CD4-positive, alpha-beta T cell treated with Interleukin-17A for 4 hours (primary cell): ENCODE measurements at places on chromosomes 2 and 18.

DNA sequence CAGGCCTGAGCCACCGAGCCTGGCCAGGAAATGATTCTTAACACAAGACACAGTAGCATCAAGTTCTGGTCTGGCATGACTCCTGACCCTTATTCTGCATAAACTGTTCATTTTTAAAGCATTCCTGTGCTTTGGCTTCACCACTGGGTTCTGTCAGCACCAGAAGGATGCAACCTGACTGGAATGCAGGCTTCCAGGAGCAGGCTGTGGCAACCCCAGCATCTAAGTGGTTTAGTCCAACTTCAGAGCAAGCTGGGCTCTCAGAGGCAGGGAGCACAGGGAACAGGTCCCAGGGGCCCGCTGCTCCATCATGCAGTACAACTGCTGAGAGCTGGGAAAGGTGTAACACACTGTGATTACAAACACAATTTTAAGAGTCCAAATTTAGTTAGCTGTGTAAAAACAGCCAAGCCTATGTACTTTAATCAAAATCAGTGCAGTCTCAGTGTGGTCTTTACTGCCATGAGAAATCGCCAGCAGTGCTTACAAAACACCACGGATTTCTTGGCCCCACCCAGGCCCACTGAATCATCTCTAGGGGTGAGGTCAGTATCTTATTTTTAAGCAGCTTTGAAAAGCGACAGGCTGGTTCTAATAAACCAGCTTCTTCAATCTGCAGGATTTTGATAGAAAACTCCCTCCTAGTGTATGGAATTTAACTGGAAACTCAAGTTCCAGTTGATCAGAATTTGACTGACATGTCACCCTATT, 44.4 kb upstream of the TMEM182 start:
- DNase-seq = no peak

- DNase-seq = no peak
Observed at GRCh38 chr18:59246796-59247195, 26.5 kb downstream of the RAX start.

DNA sequence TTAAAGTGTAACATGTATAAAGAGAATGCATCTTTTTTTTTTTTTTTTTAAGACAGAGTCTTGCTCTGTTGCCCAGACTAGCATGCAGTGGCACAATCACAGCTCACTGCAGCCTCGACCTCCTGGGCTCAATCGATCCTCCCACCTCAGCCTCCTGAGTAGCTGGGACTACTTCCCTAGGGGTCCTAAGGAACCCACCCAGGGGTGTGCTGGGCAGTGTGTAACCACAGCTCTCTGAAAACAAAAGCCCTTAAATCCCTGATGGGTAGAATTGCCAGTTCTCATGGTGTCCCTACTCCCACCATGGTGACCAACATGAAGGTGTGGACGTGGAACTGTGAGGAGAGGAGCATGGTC, 105.6 kb upstream of the ST3GAL5 start:
- no peak for DNase-seq

GRCh38 chr2:236054125-236054524, 114.1 kb downstream of the GBX2 start:
- no peak for DNase-seq

DNA sequence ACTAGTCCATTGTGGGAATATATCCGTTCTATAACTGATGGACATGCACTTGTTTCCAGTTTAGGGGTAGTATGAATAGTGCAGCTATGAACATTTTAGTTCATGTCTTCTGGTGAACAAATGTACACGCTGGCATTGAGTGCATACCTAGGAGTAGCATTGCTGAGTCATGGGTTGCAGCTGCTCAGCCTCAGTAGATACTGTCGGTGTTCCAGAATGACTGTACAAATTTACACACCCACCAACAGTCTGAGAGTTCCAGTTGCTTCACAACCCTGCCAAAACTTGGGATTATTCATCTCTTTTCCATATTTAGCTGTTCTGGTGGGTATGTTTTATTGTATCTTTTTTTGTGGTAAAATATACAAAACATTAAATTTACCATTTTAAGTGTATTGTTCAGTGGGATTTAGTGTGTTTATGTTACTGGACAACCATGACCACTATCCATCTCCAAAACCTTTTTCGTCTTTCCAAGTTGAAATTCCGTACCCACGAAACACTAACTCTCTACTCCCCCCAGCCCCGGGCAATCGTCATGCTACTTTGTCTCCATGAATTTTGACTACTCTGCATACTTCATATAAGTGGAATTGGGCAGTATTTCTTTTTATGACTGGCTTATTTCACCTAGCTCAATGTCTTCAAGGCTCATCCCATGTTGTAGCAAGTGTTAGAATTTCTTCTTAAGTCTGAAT, 281.0 kb downstream of the PRKCE start:
- DNase-seq = no peak

DNA sequence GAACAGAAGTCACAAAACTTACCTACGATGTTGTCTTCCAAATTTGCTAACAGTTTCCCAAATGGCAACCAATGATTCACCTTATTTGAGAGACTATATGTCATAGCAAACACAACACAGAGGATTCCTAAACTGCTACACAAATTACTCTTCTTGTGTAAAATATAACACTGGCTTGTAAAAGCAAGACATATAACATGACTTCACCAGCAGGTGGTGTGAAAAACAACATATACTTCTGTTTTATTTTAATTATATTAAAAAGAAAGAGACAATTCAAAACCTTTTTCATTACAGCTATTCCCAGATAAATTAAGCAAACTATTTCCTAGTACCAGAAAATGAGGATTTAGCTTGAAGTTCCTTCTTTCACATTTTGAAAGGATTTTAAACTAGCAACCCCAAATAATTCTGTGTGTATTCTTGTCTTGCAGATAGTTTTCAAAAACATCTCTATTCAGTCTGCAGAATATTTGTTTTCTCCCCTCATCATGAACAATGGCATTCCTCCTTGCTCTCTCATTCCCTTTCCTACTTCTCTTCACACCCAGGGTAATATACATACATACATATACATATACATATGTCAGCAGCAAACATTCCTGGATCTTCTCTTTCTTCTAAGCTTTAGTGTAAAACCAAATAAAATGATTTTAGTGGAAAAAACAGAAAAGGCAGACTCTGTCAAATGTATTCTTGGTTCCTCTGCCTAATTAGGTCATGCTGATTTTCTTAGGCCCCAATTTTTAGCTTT, 62.1 kb downstream of the SCN3A start:
- DNase-seq = no peak

DNA sequence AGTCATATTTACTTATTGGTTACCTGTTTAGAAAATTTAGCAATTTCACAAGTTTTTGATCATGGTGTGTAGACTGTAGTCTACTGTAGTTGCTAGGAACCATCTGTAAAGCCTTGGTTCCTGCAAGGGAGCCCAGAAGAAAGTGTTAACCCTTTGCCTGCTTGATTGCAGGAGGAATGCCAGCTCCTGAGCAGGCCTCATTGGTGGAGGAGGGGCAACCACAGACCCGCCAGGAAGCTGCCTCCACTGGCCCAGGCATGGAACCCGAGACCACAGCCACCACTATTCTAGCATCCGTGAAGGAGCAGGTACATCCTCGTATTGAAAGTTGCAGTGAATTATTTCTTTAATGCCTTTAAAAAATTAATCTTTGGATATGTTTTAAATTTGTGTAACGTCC, 76.3 kb downstream of the PKP4 start:
- no peak for DNase-seq

- DNase-seq = no peak
Observed at GRCh38 chr18:28183418-28184078, 6.6 kb upstream of the CDH2 start.

- DNase-seq = peak; percentile 67
Observed at GRCh38 chr2:126761981-126762878, 106.3 kb downstream of the GYPC start.

- no peak for DNase-seq
Observed at GRCh38 chr2:217652761-217653639, 349.8 kb downstream of the TNS1 start.

DNA sequence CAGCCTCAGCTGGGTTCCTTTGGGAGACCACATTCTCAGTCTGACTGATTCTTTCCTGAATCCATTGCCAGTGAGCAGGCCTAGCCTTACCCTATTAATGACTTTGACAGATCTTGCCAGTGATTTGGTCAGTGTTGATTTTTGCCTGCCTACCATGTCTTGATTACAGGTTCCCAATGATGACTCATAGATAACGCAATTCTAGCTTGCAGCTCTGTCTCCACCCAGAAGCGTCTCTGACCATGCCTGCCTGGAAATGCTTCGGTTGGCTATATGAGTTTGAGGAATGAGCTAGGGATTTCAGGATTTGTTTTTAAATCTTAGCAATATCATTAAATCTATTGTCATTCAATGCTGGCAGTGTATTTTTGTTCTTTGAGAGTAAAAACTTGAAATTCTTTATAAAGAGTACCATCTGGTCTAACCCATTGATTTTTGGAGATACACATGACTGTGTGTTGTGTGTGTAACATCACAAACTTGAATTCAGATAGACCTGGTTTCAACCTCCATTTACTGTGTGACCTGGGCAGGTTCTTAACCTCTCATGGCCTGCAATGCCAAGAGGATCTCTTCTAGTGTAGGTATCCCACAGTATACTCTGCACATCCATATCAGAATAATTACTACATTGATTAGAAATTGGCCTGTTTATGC, 57.0 kb downstream of the CCDC150 start:
- DNase-seq = no peak

GRCh38 chr2:69304656-69305055, 82.4 kb downstream of the GFPT1 start:
- no peak for DNase-seq

- DNase-seq = no peak
Observed at GRCh38 chr2:125837128-125837527, 818.8 kb upstream of the GYPC start.

DNA sequence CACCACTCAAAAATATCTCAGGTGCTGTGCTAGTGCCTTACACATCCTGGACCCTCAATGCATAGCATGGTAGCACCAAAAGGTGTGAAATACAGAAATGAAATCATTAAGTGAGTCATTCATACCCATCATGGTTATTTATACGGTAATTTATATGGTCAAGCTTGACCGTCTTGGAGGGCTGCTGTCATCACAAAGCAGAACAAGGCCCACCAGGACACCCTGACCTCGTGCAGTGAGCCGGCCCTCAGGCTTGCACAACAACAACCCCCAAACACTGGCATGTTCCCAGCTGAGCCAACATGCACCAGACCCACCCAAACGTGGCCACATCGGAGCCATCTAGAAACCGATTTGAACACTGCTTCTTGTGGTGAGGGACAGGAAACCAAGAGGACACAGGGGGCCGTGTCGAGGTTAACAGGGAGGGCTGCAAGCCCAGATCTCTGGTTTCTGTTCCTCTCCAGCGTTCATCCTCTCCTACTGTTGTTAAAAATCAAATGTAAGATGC, 378.5 kb upstream of the ID2 start:
- DNase-seq = peak; percentile 77

GRCh38 chr18:63157293-63158011, 162.1 kb downstream of the BCL2 start:
- peak; percentile 53 for DNase-seq

DNA sequence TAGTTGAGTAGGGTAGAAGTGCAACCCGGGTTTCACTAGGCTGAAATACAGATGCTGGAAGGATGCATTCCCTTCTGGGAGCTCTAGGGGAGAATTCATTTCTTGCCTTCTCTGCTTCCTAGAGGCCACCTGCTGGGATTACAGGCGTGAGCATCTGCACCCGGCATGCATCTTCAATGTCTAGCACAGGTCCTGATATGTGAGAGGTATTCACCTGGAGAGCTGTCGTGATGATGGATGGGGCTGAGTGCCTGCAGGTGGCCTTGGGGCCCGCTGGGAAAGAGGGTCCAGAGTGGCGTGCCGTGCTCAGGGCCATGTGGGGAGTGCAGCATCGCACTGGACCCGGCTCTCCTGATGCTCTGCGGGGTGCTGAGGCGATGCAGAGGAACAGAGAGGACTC, 6.6 kb upstream of the NTSR2 start:
- DNase-seq = no peak

DNA sequence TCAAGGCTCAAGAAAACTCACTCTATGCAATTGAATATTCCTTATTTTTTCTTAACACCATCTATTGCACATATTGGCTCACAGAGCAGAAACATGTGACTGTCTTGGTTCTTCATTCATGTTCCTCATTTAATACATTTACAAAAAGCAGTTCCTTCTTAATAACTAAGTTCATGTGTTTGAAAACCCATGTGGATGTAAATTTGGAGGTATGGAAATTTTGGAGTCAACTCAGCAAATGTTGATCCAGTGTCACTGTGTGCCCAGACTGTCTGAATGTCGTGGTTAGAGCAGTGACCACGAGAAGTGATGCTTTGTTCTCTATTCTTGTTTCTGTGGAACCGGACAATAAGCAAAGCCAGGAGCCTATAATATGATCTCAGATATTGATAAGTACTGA, 299.1 kb downstream of the SETBP1 start:
- no peak for DNase-seq

DNA sequence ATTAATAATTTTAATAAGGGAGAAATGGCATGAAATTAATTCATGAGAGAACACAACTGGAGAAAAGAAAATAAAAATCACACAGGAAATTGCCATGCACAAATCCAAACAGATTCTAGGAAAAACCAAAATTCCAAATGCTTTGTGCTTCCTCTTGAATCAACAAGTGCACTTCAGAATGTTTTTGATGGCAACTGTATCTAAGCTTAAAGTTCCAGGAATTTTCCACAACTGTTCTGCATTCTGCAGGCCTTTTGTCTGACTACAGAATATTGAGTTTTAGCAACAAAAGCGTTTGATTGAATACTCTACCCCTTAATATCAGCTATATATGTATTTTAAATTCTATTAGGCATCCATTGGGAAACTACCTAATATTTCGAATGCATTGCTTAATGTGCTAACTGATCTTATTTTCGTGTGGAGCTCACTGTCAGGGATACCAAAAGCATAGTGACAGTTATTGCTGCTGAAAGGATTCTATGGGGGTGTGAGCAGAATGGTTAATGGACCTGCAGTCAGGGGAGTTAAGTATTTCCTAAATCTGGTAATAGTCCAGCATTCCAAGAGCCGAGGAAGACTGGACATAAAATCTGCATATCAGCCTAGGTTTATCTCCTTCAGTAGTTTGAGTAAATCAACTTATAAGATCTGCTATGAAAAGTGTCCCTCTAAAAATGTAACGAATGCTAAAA, 482.7 kb upstream of the POU3F3 start:
- no peak for DNase-seq

DNA sequence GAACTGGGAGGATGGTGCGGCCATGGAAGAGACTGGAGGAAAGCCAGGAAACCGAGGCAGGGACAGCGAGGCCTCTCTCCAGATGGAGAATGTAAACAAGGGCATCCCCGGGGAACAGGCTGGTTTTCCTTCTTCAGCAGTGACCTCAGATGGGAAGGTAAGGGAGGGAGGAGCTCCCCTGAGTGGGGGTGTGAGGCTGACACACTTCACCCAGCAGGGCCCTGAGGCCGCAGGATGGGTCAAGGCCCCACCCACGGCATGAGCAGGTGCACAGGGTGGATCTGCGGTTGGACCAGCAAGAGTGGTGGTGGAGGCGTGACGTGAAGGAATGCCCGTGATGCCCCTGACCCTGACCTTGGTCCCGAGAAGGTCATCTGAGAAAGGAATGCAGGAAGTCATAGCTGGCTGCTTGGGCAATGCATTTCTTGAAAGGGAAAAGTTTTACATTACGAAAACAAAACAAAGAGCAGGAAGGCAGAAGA, 48.1 kb downstream of the ADCY3 start:
- DNase-seq = no peak
